ENCODE measurements at places on chromosomes 2 and 18. TPM values are rescaled to one million over a fixed set of nuclear protein-coding genes. Genes with fewer than 3 reads are reported as not detected.

The DYSF gene
- total RNA-seq = 5.5 TPM

The FBXO36 gene
- 2.5 TPM for total RNA-seq

The GAD1 gene
- not detected for total RNA-seq

The DSG4 gene
- not detected for total RNA-seq

The SULT1C2 gene
- not detected for total RNA-seq
